ENCODE measurements at places on chromosomes 3 and 15. TPM values are rescaled to one million over a fixed set of nuclear protein-coding genes. Genes with fewer than 3 reads are reported as not detected.

- no peak for DNase-seq
Observed at GRCh38 chr3:142274908-142275307, 49.5 kb upstream of the GK5 start.

- no peak for DNase-seq
Observed at GRCh38 chr15:49827311-49827710, 206.5 kb downstream of the DTWD1 start.

- DNase-seq, result no peak
Observed at GRCh38 chr15:42483677-42484076, 7.3 kb downstream of the ZNF106 start.

- DNase-seq, result no peak
Observed at GRCh38 chr15:68340726-68341671, 63.5 kb downstream of the FEM1B start.

GRCh38 chr3:131903988-131904415 lies 130.8 kb downstream of the CPNE4 start:
- peak; percentile 69 for DNase-seq

- DNase-seq, result peak; percentile 3
Observed at GRCh38 chr3:121431726-121432517, 113.9 kb downstream of the POLQ start.

GRCh38 chr3:132857317-132857716 lies 135.1 kb upstream of the NPHP3 start:
- no peak for DNase-seq

- no peak for DNase-seq
Observed at GRCh38 chr3:37995652-37996641, 5.4 kb downstream of the VILL start.

DNA sequence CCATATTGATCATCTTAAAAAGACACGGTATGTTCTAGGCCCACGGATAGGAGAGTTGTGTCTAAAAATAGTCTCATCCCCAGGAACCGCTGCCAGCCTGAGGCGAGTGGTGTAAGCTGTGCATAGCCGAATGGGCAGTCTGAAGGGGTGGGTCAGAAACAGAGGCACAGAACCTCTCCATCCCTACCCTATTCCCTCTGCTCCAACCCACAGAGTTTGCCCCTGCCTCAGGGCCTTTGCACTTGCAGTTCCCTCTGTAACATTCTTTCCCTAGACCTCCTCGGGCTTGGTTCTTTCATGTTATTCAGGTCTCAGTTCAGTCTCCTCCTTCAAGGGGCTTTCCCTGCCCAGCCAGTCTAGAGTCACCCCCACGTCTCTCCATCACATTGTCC lies 4.8 kb downstream of the SCN5A start:
- DNase-seq, result no peak

DNA sequence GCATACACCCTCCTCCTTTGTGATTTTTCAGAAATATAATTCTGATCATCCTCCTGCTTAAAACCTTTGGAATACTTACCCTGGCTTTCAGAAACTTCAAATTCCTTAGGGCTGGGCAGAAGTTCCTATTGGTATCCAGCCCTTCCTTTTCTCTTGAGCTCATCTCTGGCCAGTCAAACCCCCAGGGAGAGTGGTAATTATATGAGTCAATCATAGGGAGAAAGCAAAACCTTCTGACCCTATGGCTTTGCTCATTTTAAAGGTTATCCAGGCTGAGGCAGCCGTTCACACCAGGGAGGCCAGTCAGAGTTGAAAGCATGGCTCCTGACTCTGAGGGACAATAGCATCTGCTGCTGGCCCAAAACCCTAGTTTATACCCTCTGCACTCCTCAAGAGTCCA lies 23.9 kb upstream of the CTNNB1 start:
- DNase-seq, result no peak

DNA sequence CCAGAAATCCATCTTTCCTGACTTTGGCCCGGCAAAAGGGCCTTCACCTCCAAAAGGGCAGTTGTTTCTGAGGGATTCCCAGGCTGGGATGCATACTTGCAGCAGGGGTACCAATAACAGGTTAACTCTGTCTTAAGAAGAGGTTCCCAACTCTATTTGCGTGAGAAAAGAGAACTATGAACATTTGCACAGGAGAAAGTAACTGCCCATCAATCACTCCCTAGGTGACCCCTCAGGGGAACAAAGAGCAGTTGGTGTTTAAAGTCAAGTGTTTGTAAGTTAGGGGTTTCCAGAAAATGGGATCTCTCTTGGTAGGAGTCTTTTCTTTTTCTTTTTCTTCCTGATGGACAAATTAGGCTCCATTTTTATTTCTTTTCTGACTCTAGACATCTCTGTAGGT lies 97.3 kb downstream of the EPHB1 start:
- no peak for DNase-seq

- DNase-seq, result no peak
Observed at GRCh38 chr15:60375306-60375705, 22.5 kb downstream of the ANXA2 start.

DNA sequence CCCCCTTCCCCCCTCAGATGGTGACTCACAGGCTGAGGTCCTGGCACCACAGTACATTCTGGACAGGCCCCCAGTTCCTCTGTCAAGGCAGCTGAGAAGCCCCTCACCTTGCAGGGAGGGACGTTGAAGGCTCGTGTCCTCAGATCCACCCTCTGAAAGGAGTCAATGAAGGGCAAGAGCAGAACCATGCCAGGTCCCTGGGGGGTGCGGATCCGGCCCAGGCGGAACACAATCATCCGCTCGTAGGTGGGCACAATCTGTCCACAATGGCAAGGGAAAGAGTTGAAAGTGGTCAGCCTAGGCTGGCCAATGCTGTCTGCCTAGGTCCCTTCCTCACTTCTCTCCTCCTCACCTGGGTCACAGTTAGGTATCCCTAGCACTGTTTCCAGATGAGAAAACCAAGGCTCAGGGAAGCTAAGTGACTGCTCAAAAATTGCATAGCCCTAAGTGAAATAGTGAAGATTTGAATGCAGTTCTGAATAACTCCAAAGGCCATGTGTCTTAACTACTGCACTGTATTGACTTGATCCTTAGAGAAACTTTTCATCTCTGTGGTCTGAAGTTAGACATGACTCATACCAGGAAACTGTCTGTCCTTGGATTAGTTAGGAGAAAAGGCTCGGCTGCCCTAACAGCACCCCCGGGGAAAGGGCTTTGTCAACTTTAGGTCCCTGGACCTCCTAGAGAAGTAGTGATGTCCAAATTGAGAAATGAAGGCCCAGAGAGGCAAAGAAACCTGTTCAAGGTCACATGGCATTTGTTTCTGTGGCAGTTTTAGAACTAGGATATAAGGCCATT lies 2.9 kb downstream of the STOML1 start:
- no peak for DNase-seq

- no peak for DNase-seq
Observed at GRCh38 chr15:89812011-89812846, 2.4 kb downstream of the ANPEP start.

DNA sequence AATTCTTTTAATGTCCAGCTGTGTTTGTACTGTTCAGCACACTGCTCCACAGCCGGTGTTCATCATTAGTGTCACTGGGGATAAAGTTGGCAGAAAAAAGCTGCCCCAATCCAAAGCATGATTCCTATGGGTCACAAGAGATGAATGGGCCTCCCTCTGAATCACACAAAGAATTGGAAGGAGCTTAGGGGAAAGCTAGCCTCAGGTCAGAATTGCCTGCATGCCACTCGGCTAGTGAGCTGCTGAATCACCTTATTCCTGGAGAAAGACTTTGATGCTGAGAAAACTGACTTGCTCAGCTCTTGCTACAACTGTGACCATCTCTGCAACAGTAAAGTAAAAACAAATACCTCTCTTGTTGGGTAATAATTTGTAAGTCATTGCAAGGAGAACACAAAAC lies 3.5 kb downstream of the CCK start:
- peak; percentile 50 for DNase-seq

DNA sequence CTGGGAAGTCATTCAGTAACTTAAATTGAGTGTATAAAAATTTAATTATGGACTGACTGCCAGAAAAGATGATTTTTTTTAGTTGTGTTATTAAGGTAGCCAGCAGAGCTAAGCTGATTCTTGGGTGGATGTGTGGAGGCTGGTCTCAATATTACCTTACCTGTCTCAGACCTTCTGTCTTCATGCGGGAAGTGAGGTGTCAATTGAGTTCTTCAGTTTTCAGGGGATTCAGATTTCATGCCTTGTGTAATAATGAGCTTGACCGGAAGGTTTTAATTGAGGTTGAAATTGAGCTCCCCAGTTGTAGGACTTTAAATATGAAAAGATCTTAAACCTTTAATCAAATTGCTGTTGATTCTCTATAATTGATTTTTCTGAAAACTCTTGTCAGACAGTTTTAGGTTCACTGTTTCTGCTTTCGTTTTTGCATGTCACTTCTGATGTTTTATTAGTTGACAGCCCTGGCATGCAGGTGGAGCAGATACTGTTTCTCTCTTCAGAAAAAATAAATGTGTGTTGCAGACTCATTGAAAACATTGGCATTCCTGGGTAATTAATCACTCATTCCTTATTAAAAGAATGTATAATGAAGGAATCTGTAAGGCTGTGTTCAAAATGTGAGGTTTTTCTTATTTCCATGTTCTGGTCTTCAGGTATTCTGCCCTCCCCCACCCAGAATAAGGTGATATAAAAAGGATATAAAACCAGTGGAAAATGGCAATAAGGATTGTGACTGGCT lies 54.5 kb downstream of the PSMD6 start:
- no peak for DNase-seq

DNA sequence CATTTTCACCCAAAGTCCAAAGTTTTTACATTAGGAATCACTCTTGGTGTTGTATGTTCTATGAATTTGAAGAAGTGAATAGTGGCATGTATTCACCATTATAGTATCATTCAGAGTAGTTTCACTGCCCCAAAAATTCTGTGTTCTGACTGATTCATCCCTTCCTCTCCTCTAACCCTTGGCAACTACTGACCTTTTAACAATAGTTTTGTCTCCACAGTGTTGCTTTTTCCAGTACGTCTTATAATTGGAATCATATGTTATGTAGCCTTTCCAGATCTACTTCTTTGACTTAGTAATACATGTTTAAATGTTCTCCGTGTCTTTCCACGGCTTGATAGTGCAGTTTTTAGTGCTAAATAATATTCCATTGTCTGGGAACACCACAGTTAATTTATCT lies 379.0 kb upstream of the SGO1 start:
- DNase-seq, result no peak

DNA sequence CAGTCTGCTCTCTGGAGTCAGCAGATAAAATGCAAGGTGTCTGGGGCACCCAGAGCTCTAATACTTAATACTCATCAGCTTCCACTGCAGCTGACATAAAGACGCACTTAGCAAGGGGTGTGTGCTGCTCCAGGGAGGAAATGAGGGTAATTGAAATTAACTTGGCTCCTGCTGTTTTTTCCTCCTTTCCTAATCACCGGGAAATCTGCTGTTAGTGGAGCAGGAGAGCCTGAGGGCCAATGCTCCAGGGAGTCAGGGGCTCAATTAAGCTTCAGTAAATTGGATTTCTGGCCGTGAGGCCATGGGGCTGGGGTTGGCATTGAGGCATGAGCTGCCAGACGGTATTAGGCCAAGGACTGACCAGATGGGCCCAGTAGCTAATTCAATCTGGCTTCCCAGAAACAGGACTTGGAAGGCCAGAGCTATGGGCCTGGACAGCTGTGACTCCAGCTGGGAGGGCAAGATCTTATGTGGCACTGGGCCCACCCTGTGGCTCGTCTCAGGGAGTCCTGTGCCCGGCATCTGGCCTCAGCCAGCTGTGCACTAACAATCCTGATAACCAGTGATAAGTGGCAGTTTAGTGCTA lies 30.7 kb upstream of the CHRNB4 start:
- no peak for DNase-seq

- DNase-seq, result no peak
Observed at GRCh38 chr15:37098468-37099318, 1.7 kb downstream of the MEIS2 start.

GRCh38 chr3:129282727-129283327 lies 4.2 kb downstream of the HMCES start:
- no peak for DNase-seq

GRCh38 chr3:46208167-46208704 lies at the start of gene CCR1:
Gene CCR1 (minus strand): TSS chr3:46208313. CDS start chr3:46204313, 4,000 bp downstream.
- DNase-seq, result no peak

GRCh38 chr3:157333551-157333991 lies 103.1 kb upstream of the PTX3 start:
- peak; percentile 72 for DNase-seq

DNA sequence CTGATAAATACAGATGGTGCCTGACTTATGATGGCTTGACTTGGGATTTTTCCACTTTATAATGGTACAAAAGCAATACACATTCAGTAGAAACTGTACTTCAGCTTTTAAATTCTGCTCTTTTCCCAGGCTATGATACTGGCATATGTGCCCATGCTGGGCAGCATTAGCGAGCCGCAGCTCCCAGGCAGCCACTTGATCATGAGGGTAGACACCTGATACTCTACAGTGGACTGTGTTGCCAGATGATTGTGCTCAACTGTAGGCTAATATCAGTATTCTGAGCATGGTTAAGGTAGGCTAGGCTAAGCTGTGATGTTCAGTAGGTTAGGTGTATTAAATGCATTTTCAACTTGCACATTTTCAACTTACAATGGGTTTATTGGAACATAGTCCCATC lies 17.7 kb upstream of the FEM1B start:
- DNase-seq, result no peak

- DNase-seq, result no peak
Observed at GRCh38 chr15:42413920-42414319, 54.6 kb downstream of the CAPN3 start.

DNA sequence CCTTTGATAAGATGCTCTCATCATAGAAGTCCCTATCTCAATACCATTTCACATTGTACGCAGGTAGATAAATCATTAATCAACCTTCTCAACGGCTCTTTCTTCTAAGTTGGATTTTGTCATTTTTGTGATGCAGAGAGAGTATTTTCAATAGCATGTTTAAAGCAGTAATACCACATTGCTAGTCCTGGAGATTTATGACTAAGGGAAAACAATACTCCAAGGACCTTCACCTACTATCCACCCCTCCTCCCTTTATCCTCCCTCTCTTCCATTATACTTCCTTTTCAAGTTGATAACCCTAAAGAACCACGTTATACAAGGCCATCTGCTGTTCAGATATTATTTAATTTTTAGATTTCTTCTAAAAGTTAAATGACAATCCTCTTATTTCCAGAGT lies 65.3 kb upstream of the CHMP2B start:
- DNase-seq, result no peak

DNA sequence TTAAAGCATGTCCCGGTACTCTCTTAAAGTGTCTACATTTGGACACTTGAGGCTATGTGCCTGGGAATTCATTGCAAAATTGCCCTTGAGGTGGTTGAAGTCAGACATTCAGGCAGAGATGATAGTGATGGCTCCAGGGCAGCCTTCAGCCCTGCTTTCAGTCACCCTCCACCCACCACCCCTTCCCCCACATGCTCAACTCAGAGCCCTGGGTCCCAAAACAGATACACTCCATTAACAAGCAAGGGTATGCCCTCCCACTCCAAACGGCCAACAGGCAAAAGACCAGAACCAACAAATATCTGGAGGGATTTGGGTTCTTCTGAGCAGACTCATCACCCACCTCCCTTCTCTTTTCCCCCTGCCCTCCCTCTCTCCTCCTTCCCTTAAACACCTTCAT lies 29.9 kb upstream of the VIPR1 start:
- no peak for DNase-seq

The ERC2 gene
- 0.07 TPM for polyA plus RNA-seq

The GPR62 gene
- not detected for polyA plus RNA-seq

The FGF12 gene
- polyA plus RNA-seq, result 0.11 TPM

The GNAT1 gene
- polyA plus RNA-seq, result not detected

The PLSCR2 gene
- not detected for polyA plus RNA-seq

The PLA2G4F gene
- not detected for polyA plus RNA-seq

The GLDN gene
- polyA plus RNA-seq, result 0.21 TPM

The MUC20 gene
- 0.17 TPM for polyA plus RNA-seq

The CYP1A1 gene
- polyA plus RNA-seq, result not detected

The SKIL gene
- 9.7 TPM for polyA plus RNA-seq

The ALPK3 gene
- polyA plus RNA-seq, result 0.06 TPM

The NME9 gene
- 0.06 TPM for polyA plus RNA-seq

The AGBL1 gene
- polyA plus RNA-seq, result not detected

The TERC gene
- polyA plus RNA-seq, result not detected

The CCDC54 gene
- not detected for polyA plus RNA-seq
